ENCODE measurements at places on chromosomes 13 and 19. TPM values are rescaled to one million over a fixed set of nuclear protein-coding genes. Genes with fewer than 3 reads are reported as not detected.
A peak's percentile ranks its signal among the peaks of the same experiment; 100 is the strongest.

The ZNF382 gene
- total RNA-seq: 6.3 TPM

The RAB3A gene
- 8.2 TPM for total RNA-seq

DNA sequence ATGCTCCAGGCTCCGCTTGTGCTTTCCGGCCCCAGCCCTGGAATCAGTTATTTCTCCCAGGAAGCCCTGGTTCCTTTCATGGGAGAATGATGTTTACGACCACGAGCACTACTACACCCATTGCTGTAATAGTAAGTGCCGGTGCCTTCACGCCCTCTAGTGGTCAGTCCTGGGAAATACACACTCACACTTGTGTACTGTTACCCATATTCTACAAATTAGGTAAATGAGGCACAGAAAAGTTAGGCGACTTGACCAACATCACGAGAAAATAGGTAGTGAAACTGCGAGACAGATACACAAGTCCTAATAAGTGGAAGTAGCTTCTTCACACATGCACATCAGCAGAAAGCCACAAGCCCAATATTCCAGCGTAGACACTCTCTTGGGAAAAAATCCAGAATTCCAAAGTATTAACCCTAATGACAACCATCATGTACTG lies 21.7 kb downstream of the CEACAM21 start:
- no peak overlapping the region for H3K4me3 ChIP-seq
- peak; percentile 80 for DNase-seq
- H3K27me3 ChIP-seq: no peaks in the 10 kb centered on the region
- H3K36me3 ChIP-seq: no peaks in the 10 kb centered on the region
- H3K27ac ChIP-seq: no peak overlapping the region

DNA sequence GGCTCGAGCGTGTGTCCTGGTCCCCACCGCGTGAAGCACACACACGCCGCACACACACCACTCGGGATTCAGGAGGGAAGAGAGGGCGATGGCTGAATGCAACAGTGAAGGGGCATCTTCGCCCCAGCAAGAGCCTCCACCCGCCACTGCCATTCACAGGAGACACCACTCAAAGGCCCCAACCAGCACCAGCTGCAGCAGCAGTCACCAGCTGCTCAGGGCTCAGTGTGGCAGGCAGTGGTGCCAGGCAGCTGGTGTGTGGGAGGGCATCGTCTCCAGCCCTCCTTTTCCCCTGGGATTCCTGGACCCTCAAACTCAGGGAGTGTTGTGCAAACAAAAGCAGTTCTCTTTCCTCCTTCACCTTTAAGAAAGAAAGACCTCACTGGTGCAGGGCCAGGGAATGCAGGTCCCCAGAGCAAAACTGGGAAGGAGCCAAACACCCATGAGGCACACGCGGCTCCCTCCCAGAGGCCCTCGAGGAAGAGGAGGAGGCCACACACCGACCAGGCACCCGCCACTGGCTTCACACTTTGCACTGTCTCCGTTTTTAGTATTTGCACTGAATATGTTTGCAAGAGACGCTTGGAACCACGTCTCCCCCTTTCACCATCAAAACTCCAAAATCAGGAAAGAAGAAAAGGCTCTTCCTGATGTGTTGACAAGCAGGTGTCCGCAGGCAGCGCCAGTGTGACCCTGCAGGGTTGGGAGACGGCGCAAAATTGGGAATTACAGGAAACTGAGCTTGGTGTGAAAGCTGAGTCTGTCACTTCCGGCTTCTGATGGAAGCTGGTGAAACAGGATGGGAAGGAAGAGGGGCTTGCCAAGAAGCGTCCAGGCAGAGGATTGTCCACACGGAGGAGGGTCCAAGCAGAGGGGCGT lies 26.4 kb upstream of the F7 start:
- H3K4me3 ChIP-seq: no peak overlapping the region
- H3K27ac ChIP-seq: no peak overlapping the region
- H3K4me1 ChIP-seq: no peaks in the 10 kb centered on the region
- H3K27me3 ChIP-seq: no peaks in the 10 kb centered on the region
- no peak for DNase-seq

DNA sequence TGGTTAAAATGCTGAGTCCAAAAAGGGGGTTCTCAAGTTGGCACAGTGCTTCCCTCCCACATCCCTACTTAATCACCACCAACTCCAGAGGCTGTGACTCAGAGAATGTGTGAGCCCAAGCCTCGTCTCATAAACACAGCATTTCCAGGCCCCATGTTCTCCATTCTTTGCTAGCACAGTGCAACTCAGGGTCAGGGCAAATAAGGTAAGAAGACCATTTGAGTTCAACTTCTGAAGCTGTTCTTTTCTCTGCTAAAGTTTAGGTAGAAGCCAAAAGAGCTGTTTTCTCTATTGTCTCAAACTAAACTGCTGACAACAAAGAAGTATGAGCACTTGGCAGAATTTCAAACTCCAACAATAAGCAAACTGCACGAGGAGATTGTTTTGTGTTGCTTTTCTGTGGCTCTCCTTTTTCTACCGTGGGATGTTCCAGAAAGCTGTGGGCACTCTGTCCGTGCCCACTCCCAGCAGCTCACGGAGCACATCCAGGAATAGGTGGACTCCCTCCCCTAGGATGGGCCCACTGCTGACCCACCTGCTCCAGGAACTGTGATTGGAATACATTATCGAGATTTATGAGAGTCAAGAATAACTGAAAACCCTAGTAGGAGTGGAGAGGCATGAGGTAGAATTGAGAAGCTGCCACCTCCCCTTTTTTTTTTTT lies 494.3 kb downstream of the COG6 start:
- no peak overlapping the region for H3K27ac ChIP-seq
- H3K27me3 ChIP-seq: no peaks in the 10 kb centered on the region
- no peaks in the 10 kb centered on the region for H3K36me3 ChIP-seq
- DNase-seq: no peak

DNA sequence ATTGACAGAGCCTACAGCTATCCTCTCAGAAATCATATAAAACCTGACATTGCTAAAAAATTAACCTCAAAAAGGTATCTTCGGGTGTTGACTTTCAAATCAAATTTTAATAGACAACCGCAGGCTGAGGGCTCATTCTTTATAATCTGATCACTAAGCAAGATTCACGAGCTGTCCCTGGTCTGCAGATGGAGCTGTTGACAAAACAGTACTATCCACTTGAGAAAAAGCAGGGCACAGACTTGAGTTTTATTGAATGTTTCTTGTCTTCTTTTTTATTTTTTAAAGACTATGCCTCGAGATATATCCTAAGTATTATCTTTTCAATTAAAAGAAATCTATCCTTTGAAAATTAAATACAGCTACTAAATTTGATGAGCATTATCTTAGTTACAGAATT lies 540.5 kb downstream of the PCDH9 start:
- no peak for DNase-seq
- no peak overlapping the region for H3K27ac ChIP-seq
- no peak overlapping the region for H3K4me3 ChIP-seq
- no peaks in the 10 kb centered on the region for H3K4me1 ChIP-seq

GRCh38 chr19:53772943-53773342 lies 51.2 kb downstream of the NLRP12 start:
- H3K27ac ChIP-seq: no peak overlapping the region
- no peak overlapping the region for H3K4me3 ChIP-seq
- no peaks in the 10 kb centered on the region for H3K36me3 ChIP-seq
- H3K4me1 ChIP-seq: peaks cover 3% of the 10 kb centered on the region
- H3K27me3 ChIP-seq: no peaks in the 10 kb centered on the region
- DNase-seq: peak; percentile 61

DNA sequence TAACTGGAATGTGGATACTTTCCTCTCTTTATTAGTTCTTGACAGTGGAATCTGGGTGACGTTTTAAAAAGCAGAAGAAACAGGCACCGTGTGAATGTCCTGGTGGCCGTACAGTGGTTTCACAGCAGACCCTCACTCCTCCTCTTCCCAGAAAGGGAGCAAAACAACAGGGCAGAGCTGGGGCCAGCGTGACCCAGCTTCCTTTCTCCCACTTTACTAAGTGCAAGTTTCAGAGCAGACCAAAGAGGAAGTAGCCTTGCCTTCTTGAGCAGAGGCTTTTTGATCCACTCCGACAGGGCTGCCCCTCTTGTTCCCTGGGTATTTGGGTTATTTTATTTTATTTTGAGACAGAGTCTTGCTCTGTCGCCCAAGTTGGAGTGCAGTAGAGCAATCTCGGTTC lies 19.6 kb upstream of the C19orf33 start:
- no peaks in the 10 kb centered on the region for H3K27me3 ChIP-seq
- no peak overlapping the region for H3K27ac ChIP-seq
- no peak for DNase-seq
- peaks cover 38% of the 10 kb centered on the region for H3K4me1 ChIP-seq
- H3K4me3 ChIP-seq: no peak overlapping the region
- peaks cover 3% of the 10 kb centered on the region for H3K36me3 ChIP-seq

DNA sequence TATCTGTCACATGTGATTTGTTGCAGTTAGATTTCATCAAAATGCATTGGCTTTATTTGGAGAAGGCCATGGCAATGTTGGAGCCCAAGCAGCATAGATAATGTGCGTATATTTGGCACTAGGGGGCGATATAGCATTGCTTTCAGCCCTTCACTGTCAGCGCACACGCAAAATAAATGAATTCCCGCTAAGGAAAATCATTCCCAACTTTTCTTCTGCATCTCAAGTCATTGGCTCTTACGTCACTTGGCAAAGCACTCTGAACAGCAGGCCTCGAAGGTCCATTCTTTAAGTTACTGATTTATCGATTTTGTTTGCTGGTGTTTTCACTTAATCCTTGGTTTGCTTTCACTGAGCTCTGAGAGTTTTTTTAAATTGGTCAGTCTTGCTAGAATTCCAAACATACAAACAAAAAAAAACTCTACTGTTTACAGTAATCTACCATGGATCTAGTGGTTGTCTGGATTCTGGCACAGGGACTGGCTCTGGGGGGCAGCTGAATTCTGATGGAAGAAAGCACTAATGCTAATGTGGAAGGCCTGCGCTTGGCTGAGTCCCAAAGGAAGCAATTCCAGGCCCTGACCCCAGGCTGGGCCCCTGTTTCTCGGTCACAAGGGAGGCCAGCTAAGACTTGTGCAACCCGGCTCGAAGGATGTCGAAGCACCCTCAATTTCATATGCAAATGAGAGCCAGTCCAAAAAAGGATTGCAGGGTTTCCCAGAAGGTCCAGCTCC lies 97.7 kb upstream of the IPO5 start:
- peak; percentile 66 for DNase-seq
- no peaks in the 10 kb centered on the region for H3K27me3 ChIP-seq
- H3K27ac ChIP-seq: no peak overlapping the region

GRCh38 chr13:76759877-76760276 lies 126.3 kb downstream of the KCTD12 start:
- no peak for DNase-seq
- no peaks in the 10 kb centered on the region for H3K36me3 ChIP-seq
- H3K27me3 ChIP-seq: no peaks in the 10 kb centered on the region
- H3K27ac ChIP-seq: no peak overlapping the region
- no peaks in the 10 kb centered on the region for H3K4me1 ChIP-seq

- H3K36me3 ChIP-seq: no peaks in the 10 kb centered on the region
- no peaks in the 10 kb centered on the region for H3K27me3 ChIP-seq
- no peak overlapping the region for H3K4me3 ChIP-seq
- no peak for DNase-seq
- no peak overlapping the region for H3K27ac ChIP-seq
- H3K4me1 ChIP-seq: no peaks in the 10 kb centered on the region
Measured at GRCh38 chr13:112802802-112803195, 113.0 kb downstream of the ATP11A start.

DNA sequence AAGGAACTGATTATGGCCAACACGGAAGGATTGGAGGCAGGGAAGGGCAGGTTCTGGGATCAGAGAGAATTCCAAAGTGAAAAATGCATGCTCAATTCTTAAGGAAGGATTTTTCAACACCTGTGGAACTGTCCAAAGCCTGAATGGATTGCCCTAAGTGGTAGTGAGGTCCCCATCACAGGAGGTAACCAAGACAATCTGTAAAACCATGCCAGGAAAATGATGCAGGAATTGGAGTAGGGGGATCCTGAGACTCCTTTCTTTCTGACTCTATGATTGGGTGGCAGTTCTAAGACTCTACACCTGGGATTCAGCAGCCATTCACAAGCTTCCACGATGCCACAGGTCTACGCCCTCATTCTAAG lies 56.5 kb upstream of the ZNRF4 start:
- H3K4me1 ChIP-seq: no peaks in the 10 kb centered on the region
- no peak overlapping the region for H3K27ac ChIP-seq
- H3K4me3 ChIP-seq: no peak overlapping the region

DNA sequence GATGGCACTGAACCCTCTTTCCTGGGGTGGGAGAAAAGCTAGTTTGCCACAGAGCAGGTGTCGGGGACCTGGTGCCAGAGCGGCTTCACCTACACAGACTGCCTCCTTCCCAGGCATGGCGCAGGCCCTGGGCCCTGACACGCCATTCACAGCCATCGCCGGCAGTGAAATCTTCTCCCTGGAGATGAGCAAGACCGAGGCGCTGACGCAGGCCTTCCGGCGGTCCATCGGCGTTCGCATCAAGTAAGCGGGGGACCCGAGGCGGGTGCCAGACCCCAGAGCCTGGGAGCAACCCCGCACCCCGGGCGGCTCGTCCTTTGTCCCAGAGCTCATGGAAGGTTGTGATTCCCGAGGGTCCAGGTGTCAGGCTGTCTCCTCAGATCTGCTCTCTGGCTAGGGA lies 10.0 kb downstream of the LHB start:
- no peak overlapping the region for H3K27ac ChIP-seq
- H3K4me1 ChIP-seq: no peaks in the 10 kb centered on the region
- H3K4me3 ChIP-seq: no peak overlapping the region
- no peak for DNase-seq

GRCh38 chr19:1047696-1048147 lies 7.8 kb downstream of the ABCA7 start:
- H3K4me1 ChIP-seq: no peaks in the 10 kb centered on the region
- DNase-seq: no peak
- no peaks in the 10 kb centered on the region for H3K27me3 ChIP-seq
- H3K27ac ChIP-seq: no peak overlapping the region

Measured in body of pancreas (tissue), 4 donors.